Brain microvascular endothelial cell (primary cell): ENCODE measurements at places on chromosomes 2 and 18.

DNA sequence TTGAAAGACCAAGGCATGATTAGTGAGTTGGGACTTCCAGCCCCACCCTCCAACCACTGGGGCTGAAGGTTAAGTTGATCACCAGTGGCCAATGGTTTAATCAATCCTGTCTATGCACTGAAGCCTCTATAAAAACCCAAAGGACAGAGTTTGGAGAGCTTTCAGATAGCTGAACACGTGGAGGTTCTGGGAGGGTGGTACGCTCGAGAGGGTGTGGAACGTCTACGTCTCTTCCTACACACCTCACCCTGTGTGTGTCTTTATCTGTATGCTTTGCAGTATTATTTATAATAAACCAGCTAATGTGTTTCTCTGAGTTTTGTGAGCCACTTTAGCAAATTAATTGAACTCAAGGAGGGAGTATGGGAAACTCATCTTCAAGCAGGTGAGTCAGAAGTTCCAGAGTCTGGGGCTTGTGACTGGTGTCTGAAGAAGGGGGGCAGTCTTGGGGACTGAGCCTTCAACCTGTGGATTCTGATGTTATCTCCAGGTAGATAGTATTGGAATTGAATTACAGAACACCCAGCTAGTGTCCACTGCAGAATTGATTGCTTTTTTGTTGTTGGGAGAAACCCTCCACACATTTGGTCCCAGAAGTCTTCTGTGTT, 20.3 kb downstream of the ACTR3 start:
- DNase-seq = no peak

- peak; percentile 72 for DNase-seq
Observed at GRCh38 chr2:669323-669722, 7.9 kb downstream of the TMEM18 start.

- DNase-seq = no peak
Observed at GRCh38 chr2:6423157-6423556, 442.6 kb downstream of the CMPK2 start.

- peak; percentile 92 for DNase-seq
Observed at GRCh38 chr2:72572501-72572900, 253.3 kb downstream of the EXOC6B start.

GRCh38 chr2:233199870-233200269, 51.6 kb upstream of the ATG16L1 start:
- no peak for DNase-seq

DNA sequence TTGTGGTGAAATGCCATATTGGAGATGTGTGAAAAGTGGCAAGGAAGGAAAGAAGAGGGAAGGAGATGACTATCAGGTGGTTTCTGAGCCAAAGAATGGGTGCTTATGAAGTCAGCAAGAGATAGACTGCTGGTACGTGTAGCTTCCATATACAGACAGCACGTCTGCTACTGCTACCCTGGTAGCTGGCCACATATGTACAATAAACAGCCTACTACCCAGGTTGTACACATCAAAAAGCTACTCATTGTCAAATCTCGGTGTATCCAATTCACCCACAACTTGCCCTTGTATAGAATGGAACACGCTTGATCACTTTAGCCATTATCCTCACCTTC, 761.8 kb downstream of the LRRTM4 start:
- DNase-seq = no peak

DNA sequence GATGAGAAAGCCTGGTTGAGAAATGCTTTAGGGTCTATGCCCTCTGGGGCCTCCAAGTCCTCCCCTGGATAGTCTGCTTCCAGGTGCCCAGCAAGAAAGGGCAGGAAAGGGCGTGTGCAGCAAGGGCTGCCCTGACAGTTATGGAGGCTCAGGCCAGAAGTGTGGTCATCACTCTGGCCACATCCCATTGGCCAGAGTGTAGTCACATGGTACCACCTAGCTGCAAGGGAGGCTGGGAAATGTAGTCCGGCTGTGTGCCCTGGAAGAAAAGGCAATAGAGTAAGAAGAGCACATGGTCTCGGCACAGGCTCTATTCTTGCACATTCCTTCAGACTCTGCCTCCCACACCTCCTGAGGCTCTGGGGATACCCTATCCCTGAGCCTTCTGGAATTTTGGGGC, 35.7 kb downstream of the ODC1 start:
- peak; percentile 36 for DNase-seq

DNA sequence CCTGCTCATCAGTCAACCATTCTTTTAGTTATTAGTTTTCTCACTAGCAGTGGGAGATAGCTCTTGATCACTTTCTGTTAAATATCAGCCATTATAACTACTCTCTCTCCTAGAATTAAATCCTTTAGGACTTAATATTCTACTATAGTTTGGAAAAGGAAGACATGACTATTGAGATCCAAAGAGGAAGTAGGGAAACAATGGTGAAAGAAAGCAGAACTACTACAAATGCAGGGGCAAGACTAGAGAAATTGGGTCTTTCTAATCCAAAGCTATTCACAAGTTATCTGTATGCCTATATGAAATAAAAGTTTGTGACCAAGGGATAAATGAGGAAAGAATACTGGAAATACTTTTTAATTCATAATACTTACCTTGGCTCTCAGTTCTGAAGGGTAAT, 65.1 kb downstream of the SRBD1 start:
- DNase-seq = no peak

GRCh38 chr2:151878655-151879563, 50.7 kb upstream of the ARL5A start:
- no peak for DNase-seq

DNA sequence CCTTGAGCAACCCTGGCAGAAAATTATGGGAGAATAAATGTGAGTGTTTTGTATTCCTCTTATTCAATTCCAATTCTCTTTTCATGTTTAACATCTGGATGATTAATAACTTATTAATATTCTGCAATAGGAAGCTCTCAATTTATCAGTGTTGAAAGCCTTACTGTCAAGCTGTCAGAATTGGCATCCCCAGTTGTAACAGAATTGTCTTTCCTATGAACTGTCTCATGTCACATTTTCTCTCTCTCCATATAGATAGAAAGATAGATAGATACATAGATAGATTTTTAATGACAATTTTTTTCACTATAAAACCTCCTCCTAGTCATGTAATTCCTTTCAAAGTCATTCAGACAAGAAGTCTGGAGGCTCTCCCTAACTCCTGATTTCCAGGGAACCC, 331.5 kb downstream of the GALNT13 start:
- DNase-seq = no peak

DNA sequence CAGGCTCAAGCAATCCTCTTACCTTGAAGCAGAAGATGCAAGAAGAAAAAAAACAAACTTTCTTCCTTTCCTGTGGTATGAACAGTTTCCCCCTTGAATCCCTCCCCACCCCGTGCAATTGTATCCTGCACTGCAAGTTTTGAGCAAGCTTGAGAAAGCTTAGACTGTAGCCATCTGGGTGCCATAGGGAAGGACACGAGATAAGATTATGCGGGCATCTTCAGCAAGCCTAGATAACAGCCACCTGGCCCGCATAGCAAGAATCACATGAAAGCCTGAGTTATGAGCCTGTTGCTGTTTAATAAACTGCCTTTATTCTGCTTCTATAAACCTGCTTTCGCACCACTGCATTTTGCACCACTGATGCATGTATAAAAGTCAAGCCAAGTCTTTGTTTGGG, 27.3 kb upstream of the CDCA7 start:
- no peak for DNase-seq

- no peak for DNase-seq
Observed at GRCh38 chr2:119683074-119683712, 4.2 kb downstream of the TMEM177 start.

DNA sequence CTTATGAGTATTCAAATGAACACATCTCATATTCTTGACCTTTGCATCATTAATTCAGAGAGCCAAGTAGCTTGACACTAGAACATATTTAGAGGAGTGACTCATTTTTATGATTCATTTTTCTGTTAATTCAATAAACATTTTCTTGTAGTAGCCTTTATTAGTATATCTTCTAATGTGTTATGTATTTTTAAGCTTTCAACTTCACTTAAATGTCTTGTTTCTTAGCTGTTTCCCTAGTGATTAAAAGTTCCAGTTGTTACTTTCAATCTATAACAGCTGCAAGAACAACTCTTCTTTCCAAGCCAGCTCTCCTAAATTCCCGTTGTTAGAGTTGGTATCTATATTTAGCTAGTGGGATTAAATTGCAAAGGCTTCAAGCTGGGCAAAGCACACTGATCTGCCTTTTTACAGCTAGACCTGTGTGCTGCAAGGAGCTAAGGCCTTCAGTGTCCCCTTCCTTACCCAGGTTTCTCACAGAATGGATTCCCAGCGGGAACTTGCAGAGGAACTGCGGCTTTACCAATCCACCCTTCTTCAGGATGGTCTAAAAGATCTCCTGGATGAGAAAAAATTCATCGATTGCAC, at the start of gene KLHL41:
TSS of gene KLHL41 (plus strand) at position 405 of the 588 bp plus-strand sequence. CDS start at position 482, 77 bp downstream.
- DNase-seq = no peak

GRCh38 chr2:208025814-208026184, 472 bp upstream of the PLEKHM3 start:
- DNase-seq = no peak

GRCh38 chr2:160165996-160166395, 34.1 kb downstream of the ITGB6 start:
- DNase-seq = no peak

GRCh38 chr2:128259585-128259984, 59.1 kb downstream of the HS6ST1 start:
- DNase-seq = no peak

GRCh38 chr2:172423160-172423559, 4.2 kb upstream of the ITGA6 start:
- DNase-seq = no peak

DNA sequence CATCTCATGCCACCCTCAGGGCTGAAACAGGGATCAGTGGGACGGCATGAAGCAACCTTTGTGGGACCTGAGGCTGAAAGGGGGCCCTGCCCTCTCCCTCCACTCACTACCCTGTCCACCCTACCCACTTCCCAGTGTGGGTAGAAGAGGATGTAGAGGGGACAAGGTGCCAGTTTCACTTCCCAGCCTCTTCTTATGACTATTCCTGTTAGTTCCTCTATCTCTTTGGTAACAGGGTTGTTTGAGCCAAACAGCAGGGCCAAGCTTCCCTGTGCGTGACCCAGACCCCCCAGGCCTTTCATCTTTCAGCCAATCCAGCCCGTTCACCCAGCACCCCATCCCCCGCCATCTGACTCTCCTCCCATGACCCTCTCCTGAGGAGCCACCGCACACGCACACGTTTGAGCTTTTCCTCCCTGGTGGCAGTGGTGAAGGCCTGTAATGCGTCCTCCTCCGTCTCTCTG, 82.3 kb downstream of the STPG4 start:
- no peak for DNase-seq

GRCh38 chr18:48325115-48325665, 84.0 kb downstream of the ZBTB7C start:
- DNase-seq = no peak

- DNase-seq = no peak
Observed at GRCh38 chr2:54673501-54673998, 49.9 kb upstream of the EML6 start.

DNA sequence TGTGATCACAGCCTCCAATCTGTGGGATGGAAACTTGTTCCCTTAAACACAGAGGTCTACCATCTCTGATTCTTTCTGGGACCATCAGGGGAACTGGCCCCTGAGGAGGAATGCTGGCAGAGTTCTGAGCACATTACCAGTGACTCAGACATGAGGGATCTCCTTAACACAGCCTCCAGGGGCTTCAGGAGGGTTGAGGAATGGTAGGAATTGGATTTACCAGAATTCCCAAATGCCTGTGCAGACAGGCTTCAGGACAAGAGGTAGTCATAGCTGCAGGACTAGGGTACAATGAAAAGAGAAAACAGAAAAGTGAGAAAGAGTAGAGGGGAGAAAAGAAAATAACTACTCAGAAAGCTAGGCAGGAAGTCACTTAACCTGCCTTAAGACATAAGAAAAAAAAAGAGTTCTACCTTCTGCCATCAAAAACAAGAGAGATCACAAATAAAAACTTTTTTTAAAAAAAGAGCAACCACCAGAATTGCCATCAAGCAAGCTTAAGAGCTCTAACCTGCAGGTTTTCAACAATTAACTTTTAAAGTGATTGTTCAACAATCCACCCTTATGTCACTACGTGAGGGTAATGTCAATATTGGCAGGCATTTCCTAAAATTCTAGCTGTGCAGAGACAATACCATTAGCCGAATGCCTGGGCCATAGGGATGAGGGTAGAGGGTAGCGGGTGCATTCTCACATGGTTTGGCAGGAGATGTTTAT, 524.4 kb downstream of the BCL11A start:
- DNase-seq = no peak
